ENCODE measurements at places on chromosomes 13 and 19. TPM values are rescaled to one million over a fixed set of nuclear protein-coding genes. Genes with fewer than 3 reads are reported as not detected.

Gene MIA
- total RNA-seq = 0.59 TPM

Gene ACP7
- not detected for total RNA-seq

Gene GDF15
- 0.32 TPM for total RNA-seq

Gene CASP14
- not detected for total RNA-seq

Gene ZIK1
- 4.4 TPM for total RNA-seq

Gene C19orf73
- total RNA-seq = 0.68 TPM

Gene APOC4
- not detected for total RNA-seq

Gene HIF3A
- not detected for total RNA-seq

Gene CPAMD8
- 1.3 TPM for total RNA-seq

Gene IRGC
- not detected for total RNA-seq

Gene SIRT2
- 42.2 TPM for total RNA-seq

Gene INTS6
- 58.4 TPM for total RNA-seq

Gene TSC22D1
- total RNA-seq = 7.0 TPM

Gene CABP5
- not detected for total RNA-seq

Gene TMEM86B
- 9.4 TPM for total RNA-seq

Gene VSTM2B
- total RNA-seq = not detected

Gene SYCN
- total RNA-seq = not detected

Gene ZNF132
- total RNA-seq = 4.1 TPM

Gene IGSF23
- total RNA-seq = not detected

Gene CYP4F8
- not detected for total RNA-seq

Gene NKPD1
- 0.18 TPM for total RNA-seq

Gene IZUMO1
- not detected for total RNA-seq

Gene CNFN
- total RNA-seq = not detected

Gene ICAM5
- 0.70 TPM for total RNA-seq

Gene DNAAF3
- 0.18 TPM for total RNA-seq

Gene NAPSA
- 2.2 TPM for total RNA-seq

Measured in T-helper 2 cell treated with Interferon-gamma antibody and Interleukin-4, amounts not matched to agents 100 ng/mL and 5 ng/mL, for 36 hours (primary cell).